ENCODE measurements at places on chromosomes 13 and 19.
A peak's percentile ranks its signal among the peaks of the same experiment; 100 is the strongest.

- DNase-seq = no peak
These were observed 28.6 kb upstream of the ZNF492 start for GRCh38 chr19:22605275-22606211.

DNA sequence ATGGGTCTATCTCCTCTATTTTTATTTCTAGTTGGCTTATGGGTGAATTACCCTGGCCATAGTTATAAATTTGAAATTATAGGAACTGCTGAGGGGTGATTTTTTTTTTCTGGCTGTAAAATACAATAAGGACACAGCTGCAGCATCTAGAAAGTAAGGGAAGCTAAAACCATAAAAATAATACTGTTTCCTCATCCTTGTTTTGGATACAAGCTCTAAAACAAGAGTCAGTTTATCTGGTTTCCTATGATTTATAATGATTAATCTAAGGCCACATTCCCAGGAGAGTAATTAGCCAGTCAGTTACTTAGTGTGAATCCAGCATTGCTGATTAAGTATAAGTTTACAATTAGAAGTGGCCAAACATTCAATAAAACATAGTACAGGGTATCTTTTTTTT, 219.1 kb upstream of the NBEA start:
- DNase-seq = no peak

DNA sequence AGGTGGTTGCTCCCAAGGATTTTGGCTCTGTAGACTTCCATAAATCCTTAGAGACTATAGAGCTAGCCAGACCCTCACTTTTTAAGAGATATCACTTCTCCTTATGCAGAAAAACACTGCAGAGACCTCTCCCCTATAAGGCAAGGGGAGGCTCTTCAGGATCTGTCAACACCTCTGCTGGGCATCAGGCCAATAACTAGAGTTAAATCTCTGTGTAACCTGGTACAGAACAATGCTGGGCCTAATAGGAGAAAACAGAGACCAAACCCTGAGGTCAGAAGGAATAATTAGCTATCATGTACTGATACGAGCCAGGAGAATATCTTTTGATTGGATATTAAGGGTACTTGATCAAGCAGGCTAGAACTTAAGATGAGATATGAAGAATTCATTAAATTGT, 358.5 kb downstream of the TBC1D4 start:
- DNase-seq = no peak

- DNase-seq = no peak
These were observed 20.7 kb downstream of the SAMD4B start for GRCh38 chr19:39362682-39363657.

- peak; percentile 87 for DNase-seq
These were observed 587 bp downstream of the TMEM238 start for GRCh38 chr19:55383279-55384130.

- DNase-seq = no peak
These were observed at the start of gene KCTD4 for GRCh38 chr13:45200701-45201232. Gene KCTD4 (minus strand): TSS chr13:45201045. CDS start chr13:45194567, 6,478 bp downstream.

DNA sequence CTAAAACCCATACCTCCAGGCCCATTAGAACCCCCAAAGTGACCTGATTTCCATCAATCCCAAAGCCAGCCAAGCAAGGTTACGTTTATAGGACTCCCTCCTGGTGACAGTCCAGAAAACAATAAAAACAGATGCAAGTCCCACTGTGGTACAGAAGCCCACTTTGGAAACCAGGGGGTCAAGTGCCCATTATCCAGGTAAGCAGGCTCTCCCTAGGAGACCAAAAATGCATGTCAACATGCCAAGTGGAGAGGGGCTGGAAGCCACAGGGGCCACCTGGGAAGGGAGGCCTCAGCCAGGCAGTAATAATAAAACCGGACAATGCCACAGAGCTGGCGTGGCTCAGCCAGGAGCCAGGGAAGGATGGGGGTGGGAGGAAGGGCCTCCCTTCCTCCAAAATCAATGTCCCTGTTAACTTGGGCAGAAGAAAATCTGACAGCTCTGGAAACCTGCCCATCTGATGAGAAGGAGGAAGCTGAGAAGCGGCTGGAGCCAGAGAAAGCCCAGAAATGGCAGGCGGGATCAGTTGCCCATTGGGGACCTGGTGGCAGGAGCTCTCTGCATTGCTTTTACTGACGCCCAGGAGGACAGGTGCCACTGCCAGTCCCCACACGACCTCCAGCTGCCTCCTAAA, 160.4 kb downstream of the ZIC5 start:
- DNase-seq = no peak

DNA sequence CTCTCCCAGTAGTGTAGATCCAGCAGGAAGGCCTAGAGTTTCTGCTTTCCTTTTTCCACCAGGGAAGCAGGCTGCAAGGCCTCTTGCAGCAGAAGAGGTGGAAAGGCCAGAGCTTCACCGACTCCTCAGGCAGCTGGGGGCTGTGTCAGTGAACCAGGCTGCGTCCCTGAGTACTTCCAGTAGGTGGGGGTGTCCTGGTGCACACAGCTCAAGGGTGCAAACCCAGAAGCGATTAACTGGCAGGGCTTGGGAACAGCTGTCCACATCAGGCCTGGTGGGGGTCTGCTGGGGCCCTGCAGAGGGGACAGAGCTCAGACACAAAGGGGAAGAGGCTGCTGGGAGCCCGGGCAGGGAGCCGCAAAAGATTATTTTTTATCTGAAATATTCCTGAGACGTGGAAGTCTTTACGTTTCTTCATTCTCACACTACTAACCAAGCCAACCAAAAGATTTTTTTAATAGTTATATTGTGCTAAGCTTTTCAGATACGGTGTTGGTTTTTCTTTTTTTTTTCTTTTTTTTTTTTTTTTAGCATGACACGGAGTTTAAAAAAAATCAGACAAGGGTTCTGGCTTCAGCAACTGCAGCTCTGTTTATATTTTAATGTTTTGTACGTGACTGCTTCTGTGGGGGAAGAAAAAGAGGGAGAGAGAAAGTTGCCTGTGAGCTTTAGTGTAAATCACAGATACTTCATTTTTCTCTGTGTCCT, 11.0 kb downstream of the TSHZ3 start:
- no peak for DNase-seq

- DNase-seq = no peak
These were observed at the start of gene SLC17A7 for GRCh38 chr19:49441210-49441959. Gene SLC17A7 (minus strand): TSS chr19:49441527. CDS start chr19:49441379, 148 bp downstream.

GRCh38 chr19:33161201-33161600, 29.3 kb downstream of the WDR88 start:
- no peak for DNase-seq
